ENCODE measurements at places on chromosomes 11 and 22.
A peak's percentile ranks its signal among the peaks of the same experiment; 100 is the strongest.

GRCh38 chr11:31045335-31045734 is 324.2 kb downstream of the DCDC1 start:
- no peak for DNase-seq

DNA sequence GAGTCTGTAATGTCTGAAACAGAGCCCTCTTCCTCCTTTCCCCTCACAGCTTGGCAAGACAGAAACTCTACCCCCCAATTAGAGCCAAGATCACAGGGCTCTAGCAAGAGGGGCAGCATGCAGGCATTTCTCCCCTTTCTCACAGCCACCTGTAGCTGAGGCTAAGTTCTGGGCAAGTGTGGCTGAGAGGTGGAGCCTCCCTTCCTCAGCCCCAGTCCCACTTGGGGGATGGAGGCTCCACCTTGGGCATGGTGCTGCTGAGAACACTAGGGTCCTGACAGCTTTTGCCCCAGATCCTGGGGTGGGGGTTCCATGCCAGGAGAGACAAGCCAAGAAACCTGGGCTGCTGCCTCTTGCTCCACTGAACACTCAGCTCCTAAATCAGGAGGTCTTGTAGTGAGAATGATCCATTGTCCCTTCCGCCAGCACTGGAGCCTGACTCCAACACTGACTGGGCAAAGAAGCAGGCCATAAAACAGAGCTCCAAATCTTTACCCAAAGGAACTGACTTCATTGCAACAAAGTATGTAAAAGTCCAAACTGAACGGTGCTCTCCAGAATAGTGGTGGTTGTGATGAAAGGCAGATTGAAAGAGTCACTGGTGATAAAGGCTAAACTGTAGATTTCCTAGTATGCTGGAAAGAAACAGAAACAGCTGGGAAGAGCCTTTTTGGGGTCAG is 25.6 kb downstream of the NARS2 start:
- no peak for DNase-seq

DNA sequence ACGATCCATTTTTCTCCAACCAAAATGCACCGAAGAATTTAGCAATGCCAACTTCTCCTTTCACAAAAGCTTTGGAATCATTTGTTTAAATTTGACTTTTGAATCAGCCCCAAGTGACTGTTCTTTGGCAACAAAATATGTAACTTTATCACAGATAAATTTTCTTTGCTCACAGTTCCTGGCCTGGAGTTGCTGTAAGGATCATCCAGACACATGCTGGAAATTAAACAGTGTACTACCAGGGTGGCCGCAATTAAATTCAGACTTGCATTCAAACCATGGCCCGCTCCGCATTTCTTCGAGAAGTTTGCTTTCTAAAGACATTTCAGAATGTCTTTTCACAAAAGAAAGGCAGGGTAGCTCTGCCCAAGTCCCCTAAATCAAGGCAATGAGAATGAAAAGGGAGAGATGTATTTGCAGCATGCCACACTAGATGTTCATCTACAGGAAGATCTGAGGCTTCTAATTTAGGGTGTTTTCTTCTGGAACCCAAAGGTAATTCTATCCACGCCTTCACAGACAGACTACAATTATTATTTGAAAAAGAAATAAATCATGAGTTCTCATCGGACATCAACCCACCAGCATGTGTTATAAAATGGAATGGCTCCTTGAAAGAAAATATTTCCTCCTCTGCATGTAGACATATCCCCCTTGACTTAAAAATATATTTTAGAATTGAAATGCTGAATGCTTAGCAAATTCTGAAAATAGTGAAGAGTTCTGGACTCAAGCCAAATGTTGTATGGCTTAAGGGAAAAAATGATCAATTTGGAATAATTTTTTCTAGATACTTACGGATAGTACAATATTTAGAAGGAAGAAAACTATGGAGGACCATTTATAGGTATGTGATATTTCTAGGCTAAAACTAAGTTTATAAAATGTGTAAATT is 189.7 kb upstream of the BLID start:
- no peak for DNase-seq

- DNase-seq, result no peak
These were observed at the start of gene KCNJ1 for GRCh38 chr11:128867277-128867676. TSS of gene KCNJ1 (minus strand) at chr11:128867296. CDS start at chr11:128840243, 27,053 bp downstream.

- peak; percentile 100 for DNase-seq
These were observed 55.3 kb upstream of the CD44 start for GRCh38 chr11:35083431-35084238.

DNA sequence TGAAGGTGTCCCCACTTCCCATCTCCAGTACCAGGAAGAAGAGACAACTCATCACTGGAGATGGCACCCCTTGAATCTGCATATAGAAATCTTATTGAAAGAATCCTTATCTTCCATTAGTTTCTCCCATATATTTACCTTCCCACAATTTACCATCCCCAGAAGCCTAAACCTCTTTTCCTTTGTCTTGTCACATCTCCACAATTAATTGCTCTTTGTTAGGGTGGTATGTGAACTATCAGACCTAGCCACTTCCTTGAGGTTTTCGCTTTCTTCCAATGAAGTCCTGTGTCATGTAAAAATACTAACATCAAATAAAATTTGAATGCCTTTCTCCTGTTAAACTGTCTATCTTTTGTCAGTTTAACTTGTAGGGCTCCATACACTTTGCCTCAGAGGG is 37.9 kb downstream of the FAM227A start:
- no peak for DNase-seq

DNA sequence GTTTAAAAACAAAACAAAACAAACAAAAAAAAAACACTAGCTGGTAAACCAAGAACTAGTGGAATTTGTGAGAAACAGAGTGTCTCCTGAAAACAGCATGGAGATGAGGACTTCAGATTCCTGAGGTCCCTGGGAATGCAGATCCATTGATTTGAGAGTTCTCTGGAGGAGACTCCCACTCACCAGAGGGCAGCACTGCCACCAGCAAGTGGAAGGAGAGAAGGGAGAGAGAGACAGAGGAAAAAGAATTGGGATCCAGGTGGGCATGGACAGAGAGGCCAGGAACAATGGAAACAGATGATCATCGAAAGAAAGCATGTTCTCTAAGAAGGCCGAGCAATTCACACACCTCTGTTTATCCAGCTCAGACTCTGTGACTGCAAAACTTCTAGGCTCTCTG is 31.8 kb downstream of the ETS1 start:
- no peak for DNase-seq

DNA sequence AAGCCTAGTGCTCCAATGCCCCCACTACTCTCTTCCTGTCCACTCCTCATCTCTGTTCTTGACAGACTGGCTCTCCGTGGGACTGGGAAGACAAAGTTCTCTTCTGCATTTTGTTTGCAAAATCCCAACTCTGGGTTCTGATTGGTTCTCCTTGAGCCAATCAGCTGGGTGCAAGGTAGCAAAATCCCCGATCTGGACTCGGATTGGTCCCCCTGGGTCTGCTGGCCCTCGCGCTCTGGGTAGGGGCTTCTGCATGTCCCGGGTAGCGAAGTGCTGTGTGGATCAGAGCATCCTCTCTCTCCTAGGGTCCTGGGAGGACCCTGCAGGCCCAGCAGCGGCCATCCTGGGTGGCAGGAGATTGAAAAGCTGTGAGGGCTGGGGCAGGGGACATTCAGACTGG is 22.3 kb upstream of the A4GALT start:
- DNase-seq, result no peak

GRCh38 chr11:9230296-9230695 is 34.9 kb downstream of the DENND5A start:
- DNase-seq, result no peak

- no peak for DNase-seq
These were observed 64.1 kb upstream of the BIRC3 start for GRCh38 chr11:102253020-102253715.

DNA sequence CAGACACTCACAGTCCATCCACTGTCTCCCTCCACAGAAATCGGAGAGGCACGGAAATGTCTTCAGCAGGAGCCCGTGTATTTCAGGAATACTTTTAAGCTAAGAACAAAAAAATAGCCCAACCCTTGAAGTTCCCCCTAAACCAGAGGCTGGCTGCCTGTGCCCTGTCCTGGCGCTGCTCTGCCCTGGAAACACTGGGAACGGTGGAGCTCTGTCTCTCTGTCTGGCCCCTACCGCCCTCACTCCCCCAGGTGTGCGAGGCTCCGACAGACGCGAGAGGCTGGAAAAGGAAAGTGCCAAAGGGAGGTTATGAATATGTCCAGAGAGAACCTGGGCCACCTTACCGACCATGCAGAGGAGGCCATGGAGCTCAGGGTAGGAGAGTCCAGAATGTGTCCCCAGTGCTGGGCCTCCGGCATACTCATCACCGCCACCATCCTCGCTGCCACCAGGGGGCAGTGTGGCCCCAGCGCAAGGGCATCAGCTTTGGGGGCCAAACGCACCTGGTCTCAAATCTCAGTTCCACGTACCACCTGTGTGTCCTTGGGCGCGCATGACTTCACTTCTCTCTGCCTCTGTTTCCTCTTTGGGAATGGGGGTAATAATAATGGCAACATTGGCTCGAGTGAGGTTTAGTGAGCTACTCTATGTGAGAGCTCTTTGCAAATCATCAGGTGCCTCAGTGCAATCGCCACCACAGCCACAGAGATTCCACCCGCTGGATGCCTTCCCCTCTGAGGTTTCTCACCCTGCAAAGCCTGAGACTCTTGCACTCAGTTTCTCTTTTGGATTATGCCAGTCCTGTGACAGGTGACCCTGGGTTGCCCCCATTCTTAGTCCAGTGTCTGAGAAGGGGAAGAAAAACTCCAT is 10.4 kb upstream of the SLCO2B1 start:
- no peak for DNase-seq

GRCh38 chr11:8026982-8027381 is 39.8 kb downstream of the EIF3F start:
- no peak for DNase-seq

- DNase-seq, result no peak
These were observed 72.7 kb downstream of the KCNQ1 start for GRCh38 chr11:2517386-2518064.

DNA sequence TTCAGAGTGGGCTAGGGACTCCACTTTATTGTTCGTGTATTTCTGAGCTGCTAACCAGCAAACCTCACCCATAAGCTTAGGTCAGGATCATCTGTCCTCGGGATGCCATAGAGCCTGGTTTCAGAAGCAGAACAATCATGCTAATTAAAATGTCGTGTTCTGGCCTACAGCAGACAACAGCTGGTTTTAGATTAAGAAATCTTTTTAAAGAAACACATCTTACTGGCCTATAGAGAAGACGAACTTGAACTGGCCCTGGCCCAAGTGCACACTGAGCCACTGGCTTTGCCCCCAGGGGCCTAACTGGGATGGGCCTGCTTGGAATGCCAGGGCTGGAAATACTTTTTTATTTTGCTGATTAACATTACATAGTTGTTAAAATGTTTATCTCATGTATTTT is 63.2 kb downstream of the ALX4 start:
- DNase-seq, result peak; percentile 59

DNA sequence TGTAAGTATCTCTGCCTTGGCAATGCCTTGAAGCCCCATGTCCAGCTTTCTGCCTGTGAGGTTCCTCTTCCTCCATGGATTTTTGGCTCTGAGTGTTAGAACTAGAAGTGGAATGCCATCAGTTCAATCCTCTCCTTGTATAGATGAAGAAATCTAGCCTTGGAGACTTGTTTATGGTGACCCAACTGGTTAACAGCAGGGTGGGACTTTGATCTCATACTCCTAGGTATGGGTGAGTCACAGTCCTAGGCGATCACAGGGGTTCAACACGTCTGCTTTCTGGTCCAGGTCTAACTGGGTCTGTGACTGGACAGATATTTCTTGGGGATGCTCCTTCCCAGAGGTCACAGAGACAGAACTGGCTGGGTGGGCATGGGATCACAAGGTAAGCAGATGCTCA is 9.2 kb upstream of the MTFP1 start:
- no peak for DNase-seq

GRCh38 chr11:118448294-118448693 is 12.0 kb downstream of the KMT2A start:
- DNase-seq, result no peak

GRCh38 chr11:32131321-32131720 is 40.4 kb downstream of the RCN1 start:
- no peak for DNase-seq

DNA sequence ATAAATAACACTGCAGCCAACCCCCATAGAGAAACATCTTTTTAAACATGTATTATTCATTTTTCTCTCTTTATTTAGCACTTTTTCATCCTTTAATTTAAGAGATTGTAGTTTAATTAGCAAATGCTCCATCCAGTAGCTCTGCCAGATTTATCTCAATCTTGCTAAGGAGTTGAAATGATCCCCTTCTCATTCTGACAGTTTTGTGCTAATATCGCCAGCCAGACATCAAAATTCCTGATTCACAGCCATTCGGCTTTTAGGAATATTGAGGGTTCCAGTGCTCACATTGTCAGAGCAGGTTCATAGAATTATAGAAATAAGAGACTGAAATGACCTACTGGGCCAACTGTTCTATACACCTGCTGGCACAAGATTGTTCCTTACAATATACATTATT is 77.8 kb downstream of the CASP12 start:
- DNase-seq, result no peak

DNA sequence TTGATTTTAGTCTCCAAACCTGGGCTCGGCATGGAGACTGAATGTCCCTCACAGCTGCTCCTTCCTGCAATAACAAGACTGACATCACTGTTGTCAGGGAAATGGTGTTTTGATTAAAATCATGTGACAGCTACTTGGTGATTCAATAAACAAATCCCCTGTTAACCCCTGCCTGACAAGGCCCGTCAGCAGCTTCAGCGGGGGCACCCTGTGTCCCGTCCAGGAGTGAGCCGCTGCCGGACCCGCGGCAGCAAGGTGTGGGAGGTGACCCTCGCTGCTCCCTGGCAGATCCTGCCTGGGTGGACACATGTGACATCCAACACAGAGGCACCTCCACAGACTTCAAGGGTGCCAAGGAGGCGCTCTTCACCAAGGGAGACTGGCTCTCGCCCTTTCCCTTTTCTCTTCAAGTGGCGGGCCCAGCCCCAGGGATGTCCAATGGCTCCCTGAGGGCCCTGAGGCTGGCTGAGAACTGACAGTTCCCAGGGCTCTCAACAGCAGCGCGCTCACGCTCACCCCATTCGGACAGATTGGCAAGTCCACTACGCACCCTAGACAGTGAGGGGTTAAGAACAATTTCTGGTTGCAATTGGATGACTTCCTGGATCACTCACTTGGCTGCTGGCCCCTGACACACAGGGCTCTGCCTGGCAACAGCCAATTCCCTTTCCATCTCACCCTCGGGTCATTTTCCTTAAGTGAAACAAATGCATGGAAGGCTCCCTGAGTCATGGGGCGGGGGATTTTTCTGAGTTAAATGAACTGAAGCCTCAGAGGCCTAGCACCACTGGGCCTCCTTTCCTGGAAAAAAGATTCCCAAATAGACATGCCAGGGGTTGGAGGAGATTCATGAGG is 30.7 kb downstream of the PPP2R1B start:
- DNase-seq, result peak; percentile 97

GRCh38 chr11:2348986-2349385 is 28.1 kb upstream of the CD81 start:
- DNase-seq, result no peak

- DNase-seq, result no peak
These were observed 6.5 kb upstream of the TOP3B start for GRCh38 chr22:21989049-21989448.

- DNase-seq, result no peak
These were observed 110.2 kb downstream of the TEAD1 start for GRCh38 chr11:12784445-12784844.

Data from AG09309 (cell line).